ENCODE measurements at places on chromosomes 7 and 10.

DNA sequence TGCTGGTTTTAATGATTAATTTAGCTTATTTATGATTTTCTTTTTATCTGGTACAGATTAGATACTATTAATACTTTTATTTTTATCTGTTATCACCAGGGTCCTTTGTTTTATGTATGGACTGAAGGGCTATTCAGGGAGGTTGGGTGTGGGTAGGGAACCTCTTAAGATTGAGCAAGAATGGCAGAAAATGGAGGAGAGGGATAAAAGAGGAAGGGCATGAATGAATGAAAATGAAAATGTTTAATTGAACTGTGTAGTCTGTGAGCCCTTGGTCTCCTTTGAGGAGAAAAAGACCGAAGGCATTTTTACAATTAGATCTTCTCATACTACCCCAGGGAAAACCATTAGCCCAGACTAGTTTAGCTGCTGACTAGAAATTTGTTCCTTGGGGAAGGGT is 93.1 kb downstream of the CDK14 start:
- no peak for DNase-seq

- no peak for DNase-seq
Observed at GRCh38 chr7:42236266-42236975, 588 bp downstream of the GLI3 start.

DNA sequence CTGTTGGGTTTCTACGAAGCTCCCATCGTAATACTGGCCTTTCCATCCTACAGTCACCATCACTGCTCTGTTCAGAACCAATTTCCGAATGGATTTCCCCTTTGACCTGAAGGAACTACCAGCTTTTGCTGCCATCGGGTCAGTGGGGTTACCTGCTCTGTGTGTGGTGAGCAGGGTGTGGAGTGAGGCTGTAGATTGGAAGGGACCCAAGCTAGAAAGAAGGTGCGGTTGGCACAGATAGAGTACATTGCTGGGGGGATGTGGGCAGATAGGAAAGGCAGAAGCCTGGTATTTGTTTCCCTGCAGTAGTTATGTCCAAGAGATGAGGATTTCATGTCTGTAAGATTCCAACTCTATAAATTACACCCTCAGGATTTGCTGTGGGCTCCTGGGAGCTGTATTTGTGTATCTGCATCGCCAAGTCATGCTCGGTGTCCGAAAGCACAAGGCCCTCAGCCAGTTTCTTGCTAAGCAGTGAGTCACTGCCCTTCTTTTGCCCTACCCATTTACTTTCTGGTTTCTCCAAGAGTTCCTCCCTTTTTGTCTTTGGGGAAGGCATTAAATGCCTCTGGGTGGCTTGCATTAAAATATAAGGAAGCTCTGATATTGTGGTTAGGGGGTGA is 15.4 kb downstream of the CLCN1 start:
- no peak for DNase-seq

GRCh38 chr10:30116041-30116491 is 56.7 kb upstream of the JCAD start:
- no peak for DNase-seq

DNA sequence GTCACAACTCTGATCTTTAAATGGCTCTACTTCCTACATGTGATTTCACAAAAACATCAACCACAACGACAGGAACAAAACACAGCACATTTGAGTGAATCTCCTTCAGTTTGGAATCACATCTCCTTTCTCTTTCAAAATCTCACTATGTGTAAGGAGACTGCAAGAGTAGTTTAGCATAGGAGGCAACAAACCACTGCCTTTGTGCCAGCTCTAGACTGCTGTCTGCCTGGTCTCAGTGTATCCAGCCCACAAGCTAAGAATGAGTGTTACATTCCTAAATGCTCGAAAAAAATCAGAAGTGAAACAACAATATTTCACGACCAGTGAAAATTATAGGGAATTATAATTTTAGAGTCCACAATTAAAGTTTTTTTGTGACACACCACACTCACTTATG is 217.0 kb upstream of the STEAP4 start:
- no peak for DNase-seq

DNA sequence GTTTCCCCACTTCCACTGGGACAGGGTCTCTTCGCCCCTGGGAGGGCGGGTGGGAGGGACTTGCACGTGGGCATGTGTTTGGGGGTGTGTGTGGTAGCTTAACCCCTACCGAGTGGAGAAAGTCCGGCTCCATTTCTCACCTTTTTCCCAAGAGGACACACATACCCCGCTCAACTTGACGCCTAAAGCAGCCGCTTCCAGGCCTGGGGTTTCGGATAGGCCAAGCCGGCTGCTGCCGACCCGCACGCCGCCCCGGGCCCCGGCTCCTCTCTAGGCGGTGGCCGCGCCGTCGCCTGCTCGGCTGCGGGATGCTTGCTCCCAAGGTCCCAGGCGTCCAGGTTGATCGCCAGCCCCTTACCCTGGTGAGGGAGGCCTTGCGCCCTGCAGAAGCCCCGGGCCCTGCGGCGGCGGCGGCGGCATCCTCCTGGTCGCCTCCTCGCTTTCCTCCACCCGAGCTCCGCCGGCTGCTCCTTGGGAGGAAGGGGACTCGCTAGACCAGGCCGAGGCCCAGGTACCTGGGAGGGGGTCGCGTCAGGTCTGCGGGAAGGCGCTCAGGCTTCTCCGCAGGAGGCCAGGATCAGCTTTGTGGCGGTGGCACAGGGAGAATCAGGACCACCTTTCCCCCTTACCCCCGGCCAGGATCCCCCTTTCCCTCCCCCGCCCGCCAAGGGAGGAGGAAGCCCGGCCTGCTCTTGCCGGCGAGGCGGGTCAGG is 3.2 kb upstream of the GATA3 start:
- no peak for DNase-seq
